ENCODE measurements at places on chromosomes 1 and 21. TPM values are rescaled to one million over a fixed set of nuclear protein-coding genes. Genes with fewer than 3 reads are reported as not detected.

Gene OR2T35
- total RNA-seq, result not detected

- DNase-seq, result peak; percentile 6
These were observed 807.1 kb downstream of the USP25 start for GRCh38 chr21:16536643-16537434.

- no peak for DNase-seq
These were observed 101.8 kb downstream of the PTGS2 start for GRCh38 chr1:186578325-186579016.

- DNase-seq, result no peak
These were observed 547 bp downstream of the FOXD2 start for GRCh38 chr1:47438165-47439016.

Gene SPATC1L
- 3.8 TPM for total RNA-seq

Gene ANKRD65
- not detected for total RNA-seq

GRCh38 chr1:217311269-217311668 is 319.6 kb downstream of the GPATCH2 start:
- no peak for DNase-seq

GRCh38 chr1:167263819-167264464 is 43.3 kb downstream of the POU2F1 start:
- DNase-seq, result no peak

Gene PCSK9
- total RNA-seq, result under 0.01 TPM

Gene AMY1A
- total RNA-seq, result not detected

Gene LRRC3
- total RNA-seq, result under 0.01 TPM

DNA sequence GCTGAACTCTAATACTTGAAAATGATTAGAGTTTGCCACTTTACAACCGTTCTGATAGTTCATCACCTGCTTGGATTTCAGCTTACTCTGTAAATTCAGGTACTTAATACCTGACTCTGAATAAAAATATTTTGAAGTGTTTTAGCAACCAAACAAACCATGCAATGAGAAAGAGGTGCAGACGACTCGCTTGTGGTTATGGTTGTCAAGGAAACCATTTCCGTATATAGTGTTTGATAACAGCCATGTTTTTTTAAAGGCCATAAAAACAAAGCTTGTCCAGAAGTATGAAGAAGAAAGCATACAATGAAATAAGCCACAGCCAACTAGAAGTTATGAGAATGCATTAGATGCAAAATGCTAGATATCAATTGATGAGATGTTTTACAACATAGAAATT is 167.2 kb upstream of the HMCN1 start:
- peak; percentile 58 for DNase-seq

Gene VSIG8
- total RNA-seq, result not detected

Gene MMEL1
- under 0.01 TPM for total RNA-seq

GRCh38 chr1:185228979-185229378 is 72.0 kb downstream of the SWT1 start:
- no peak for DNase-seq

DNA sequence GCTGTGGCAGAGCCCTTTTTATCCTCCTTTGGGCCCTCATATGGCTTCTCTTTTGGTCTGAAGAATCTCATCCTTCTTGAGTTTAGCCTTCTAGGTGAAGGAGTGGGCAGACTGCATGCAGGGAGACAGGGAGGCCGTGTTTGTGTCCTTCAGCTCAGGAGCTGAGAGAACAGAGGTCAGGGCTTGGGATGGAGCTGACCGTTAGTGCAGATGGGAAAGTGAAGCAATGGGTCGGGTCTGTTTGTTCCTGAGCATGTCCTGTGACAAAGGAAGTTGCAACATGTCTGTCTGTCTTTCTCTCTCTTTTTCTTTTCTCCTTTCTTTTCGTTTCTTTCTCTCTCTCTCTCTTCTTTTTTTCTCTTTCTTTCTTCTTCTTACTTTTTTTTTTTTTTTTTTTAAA is 14.9 kb downstream of the MAPKAPK2 start:
- DNase-seq, result no peak

DNA sequence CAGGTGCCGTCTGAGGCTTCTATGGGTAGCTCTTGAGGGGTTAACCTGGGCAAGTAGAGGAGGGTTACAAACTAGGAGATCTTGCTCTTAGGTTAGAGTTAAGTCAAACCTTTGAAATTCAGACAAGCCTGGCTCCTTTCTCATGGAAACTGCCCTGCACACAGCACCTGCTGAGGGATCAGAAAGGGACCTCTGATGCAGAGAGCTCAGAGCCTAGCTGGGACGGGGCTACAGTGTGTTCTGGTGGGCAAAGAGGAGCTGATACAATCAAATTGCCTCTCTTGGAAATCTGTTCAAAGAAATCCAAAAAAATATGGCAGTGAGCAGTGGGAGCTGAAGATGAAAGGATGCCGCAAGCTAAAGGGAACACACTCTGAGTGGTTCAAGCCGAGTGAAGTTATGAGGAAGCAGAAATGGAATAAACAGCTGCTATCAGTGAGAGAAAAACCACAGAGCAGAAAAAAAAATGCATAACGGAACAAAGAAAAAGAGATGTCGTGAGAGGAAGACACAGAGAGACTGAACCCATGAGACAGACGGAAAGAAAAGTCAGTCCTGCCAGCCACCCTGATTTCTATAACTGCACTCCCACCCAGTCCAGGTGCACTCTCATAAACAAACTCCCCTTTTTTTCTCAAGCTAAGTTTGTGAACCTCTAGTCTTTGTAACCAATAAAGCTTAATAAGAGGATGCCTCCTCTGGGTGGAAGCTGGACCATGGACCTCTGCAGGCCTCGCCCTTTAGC is 26.6 kb downstream of the PAFAH2 start:
- peak; percentile 6 for DNase-seq

DNA sequence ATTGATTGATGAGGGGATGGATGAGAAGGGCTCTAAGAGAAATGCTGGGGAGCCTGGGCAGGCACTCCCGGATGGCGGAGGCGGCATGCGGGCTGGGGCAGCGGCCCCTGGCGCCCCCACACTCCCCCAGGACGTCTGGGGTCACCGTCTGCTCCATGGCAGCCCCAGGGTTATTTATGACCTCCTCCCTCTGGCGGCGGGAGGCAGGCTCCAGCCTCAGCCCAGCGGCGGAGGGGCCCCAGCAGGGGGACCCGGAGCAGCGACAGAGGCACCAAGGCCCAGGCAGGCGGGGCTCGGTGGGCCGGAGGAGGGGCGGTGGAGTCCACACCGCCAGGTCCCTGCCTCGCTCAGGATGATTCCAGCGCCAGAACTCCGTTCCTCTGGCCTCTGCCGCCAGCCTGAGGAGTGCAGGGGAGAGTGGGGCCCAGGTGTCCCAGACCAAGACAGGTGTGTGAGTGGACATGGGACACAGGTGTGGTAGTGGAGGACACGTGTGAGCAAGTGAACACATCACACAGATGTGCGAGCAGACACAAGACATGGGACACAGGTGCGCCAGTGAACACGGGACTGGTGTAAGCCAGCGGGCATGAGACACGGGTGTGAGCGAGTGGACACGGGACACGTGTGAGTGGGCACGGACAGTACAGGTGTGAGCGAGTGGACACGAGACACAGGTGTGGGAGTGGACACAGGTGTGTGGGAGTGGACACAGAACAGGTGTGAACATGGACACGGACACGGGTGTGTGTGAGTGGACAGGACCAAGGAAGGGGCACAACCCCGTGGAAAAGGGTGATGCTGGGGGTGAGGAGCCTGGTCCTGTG is 2.5 kb upstream of the SAMD11 start:
- peak; percentile 71 for DNase-seq

GRCh38 chr1:145849356-145850160 is 4.1 kb downstream of the NUDT17 start:
- peak; percentile 66 for DNase-seq

- DNase-seq, result no peak
These were observed 432.8 kb downstream of the MATN1 start for GRCh38 chr1:30290581-30290980.

Gene CR1L
- not detected for total RNA-seq

- DNase-seq, result no peak
These were observed 46.4 kb downstream of the SEC16B start for GRCh38 chr1:177923441-177923840.

DNA sequence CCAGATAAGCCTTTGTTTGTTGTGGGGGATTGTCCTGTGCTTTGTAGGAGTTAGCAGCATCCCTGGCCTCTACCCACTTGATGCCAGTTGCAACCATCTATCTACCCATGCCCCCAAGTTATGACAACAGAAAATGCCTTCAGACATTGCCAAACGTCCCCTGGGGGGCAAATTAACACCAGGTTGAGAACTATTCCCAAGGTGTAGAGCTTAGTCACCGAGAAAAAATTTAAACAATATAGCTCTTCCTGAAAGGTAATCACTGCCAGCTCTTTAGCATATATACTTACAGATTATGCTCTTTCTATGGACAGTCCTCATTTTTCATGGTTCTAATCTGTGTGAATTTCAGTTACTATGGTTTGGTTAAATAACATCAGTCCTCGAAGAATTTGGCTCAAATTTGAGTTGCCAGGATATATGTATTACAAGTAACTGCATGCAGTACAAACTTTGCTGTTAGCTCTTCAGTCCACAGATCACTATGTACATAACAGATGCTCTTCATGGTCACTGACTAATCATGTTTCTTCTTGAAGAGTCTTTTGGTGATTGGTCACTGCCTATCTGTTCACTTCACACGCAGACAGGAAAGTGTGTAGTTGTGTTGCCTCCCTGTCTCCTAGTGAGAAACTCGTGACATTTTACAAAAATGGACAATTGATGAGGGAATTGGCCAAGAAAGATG is 25.2 kb downstream of the MAPKAPK2 start:
- DNase-seq, result peak; percentile 68

- no peak for DNase-seq
These were observed 175.2 kb downstream of the DSCAM start for GRCh38 chr21:40671716-40672115.

- no peak for DNase-seq
These were observed 170.6 kb upstream of the C21orf91 start for GRCh38 chr21:17989780-17990179.

GRCh38 chr1:228472655-228473054 is 14.5 kb upstream of the RNF187 start:
- DNase-seq, result peak; percentile 56

Data from IMR-90 (cell line).